ENCODE measurements at places on chromosomes 7 and 10. TPM values are rescaled to one million over a fixed set of nuclear protein-coding genes. Genes with fewer than 3 reads are reported as not detected.
A peak's percentile ranks its signal among the peaks of the same experiment; 100 is the strongest.

- H3K36me3 ChIP-seq: no peaks in the 10 kb centered on the region
- no peaks in the 10 kb centered on the region for H3K4me1 ChIP-seq
- no peaks in the 10 kb centered on the region for H3K27me3 ChIP-seq
- no peak overlapping the region for H3K4me3 ChIP-seq
- peak; percentile 34 for DNase-seq
These were observed 599.2 kb upstream of the PCDH15 start for GRCh38 chr10:55400075-55400849.

GRCh38 chr10:112810711-112811151 lies 139.3 kb upstream of the TCF7L2 start:
- no peak overlapping the region for H3K27ac ChIP-seq
- no peak overlapping the region for H3K4me3 ChIP-seq

GRCh38 chr10:103086799-103087198 lies 106.3 kb downstream of the NT5C2 start:
- H3K27me3 ChIP-seq: no peaks in the 10 kb centered on the region
- peaks cover 44% of the 10 kb centered on the region for H3K36me3 ChIP-seq
- H3K27ac ChIP-seq: no peak overlapping the region
- no peak overlapping the region for H3K4me3 ChIP-seq

- no peak overlapping the region for H3K27ac ChIP-seq
- H3K4me1 ChIP-seq: no peaks in the 10 kb centered on the region
- no peak overlapping the region for H3K4me3 ChIP-seq
- DNase-seq: no peak
- no peaks in the 10 kb centered on the region for H3K27me3 ChIP-seq
These were observed 214.8 kb upstream of the KLF14 start for GRCh38 chr7:130948822-130949221.

DNA sequence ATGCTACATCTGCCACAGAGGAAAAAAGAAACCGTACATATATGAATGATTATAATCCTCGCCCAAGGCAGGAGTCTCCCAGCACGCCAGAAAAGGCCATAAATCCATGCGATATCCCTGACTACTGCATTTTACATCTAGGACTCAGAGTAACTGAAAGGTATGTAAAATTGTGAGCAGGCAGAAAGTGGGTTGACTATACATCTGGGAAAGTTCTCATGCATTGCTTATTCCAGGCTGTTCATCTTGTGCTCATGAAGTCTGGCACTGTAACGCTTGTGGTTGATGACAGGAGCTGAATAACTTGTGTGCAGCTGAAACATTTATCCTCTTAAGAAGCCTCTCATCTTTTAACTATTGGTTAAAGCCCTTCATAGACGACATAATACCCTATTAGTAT lies 193.4 kb upstream of the STEAP4 start:
- H3K36me3 ChIP-seq: no peaks in the 10 kb centered on the region
- no peaks in the 10 kb centered on the region for H3K27me3 ChIP-seq
- H3K27ac ChIP-seq: no peak overlapping the region
- H3K4me3 ChIP-seq: no peak overlapping the region
- no peaks in the 10 kb centered on the region for H3K4me1 ChIP-seq

GRCh38 chr7:103687951-103688350 lies 241.9 kb upstream of the SLC26A5 start:
- no peaks in the 10 kb centered on the region for H3K4me1 ChIP-seq
- H3K4me3 ChIP-seq: no peak overlapping the region

GRCh38 chr10:3896161-3896560 lies 111.2 kb upstream of the KLF6 start:
- peak overlapping the region; percentile 77 for H3K27ac ChIP-seq
- H3K4me1 ChIP-seq: peaks cover 11% of the 10 kb centered on the region
- H3K4me3 ChIP-seq: no peak overlapping the region
- H3K27me3 ChIP-seq: no peaks in the 10 kb centered on the region

GRCh38 chr10:11489591-11489990 lies 121.9 kb downstream of the USP6NL start:
- DNase-seq: peak; percentile 15
- no peaks in the 10 kb centered on the region for H3K27me3 ChIP-seq
- H3K4me1 ChIP-seq: no peaks in the 10 kb centered on the region
- H3K36me3 ChIP-seq: no peaks in the 10 kb centered on the region
- H3K27ac ChIP-seq: no peak overlapping the region
- H3K4me3 ChIP-seq: no peak overlapping the region

DNA sequence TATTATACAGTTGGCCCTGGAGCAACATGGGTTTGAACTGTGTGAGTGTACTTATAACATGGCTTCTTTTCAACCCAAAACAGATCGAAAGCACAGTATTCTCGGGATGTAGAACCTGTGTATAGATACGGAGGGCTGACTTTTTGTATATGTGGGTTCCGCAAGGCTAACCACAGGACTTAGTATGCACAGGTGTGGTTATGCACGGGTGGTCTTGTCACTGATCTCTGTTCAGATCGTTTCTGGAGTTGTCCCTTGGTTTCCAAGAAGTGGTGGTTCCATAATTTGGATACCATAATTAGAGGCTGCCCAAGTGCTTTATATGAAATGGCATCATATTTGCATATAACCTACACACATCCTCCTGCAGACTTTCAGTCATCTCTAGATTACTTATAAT lies 10.9 kb upstream of the BHLHA15 start:
- no peaks in the 10 kb centered on the region for H3K27me3 ChIP-seq
- no peak for DNase-seq
- H3K27ac ChIP-seq: no peak overlapping the region
- no peak overlapping the region for H3K4me3 ChIP-seq
- H3K36me3 ChIP-seq: no peaks in the 10 kb centered on the region

DNA sequence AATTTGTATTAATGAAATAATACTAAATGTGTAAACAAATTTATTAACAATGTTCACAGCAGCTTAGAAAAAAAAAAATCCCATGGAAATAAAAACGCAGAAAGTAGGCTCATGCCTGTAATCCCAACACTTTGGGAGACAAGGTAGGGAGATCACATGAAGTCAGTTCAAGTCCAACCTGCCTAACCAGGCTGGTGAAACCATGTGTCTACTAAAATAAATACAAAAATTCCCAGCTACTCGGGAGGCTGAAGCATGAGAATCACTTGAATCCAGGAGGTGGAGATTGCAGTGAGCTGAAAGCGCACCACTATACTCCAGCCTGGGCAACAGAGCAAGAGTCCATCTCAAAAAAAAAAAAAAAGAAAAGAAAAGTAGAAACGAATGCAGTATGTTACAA lies 36.2 kb downstream of the LARP4B start:
- DNase-seq: no peak
- no peaks in the 10 kb centered on the region for H3K36me3 ChIP-seq
- H3K27me3 ChIP-seq: no peaks in the 10 kb centered on the region
- H3K4me1 ChIP-seq: no peaks in the 10 kb centered on the region

GRCh38 chr10:124389613-124390361 lies 28.9 kb downstream of the OAT start:
- H3K36me3 ChIP-seq: no peaks in the 10 kb centered on the region
- H3K27me3 ChIP-seq: no peaks in the 10 kb centered on the region
- H3K4me1 ChIP-seq: peaks cover 6% of the 10 kb centered on the region
- no peak overlapping the region for H3K4me3 ChIP-seq
- DNase-seq: no peak

- no peaks in the 10 kb centered on the region for H3K4me1 ChIP-seq
- H3K36me3 ChIP-seq: no peaks in the 10 kb centered on the region
- DNase-seq: no peak
- no peak overlapping the region for H3K4me3 ChIP-seq
- H3K27ac ChIP-seq: no peak overlapping the region
- no peaks in the 10 kb centered on the region for H3K27me3 ChIP-seq
These were observed 428.9 kb upstream of the AUTS2 start for GRCh38 chr7:69169386-69169785.

GRCh38 chr7:22192801-22193200 lies 164.2 kb downstream of the RAPGEF5 start:
- no peak for DNase-seq
- H3K27ac ChIP-seq: no peak overlapping the region
- H3K4me3 ChIP-seq: no peak overlapping the region
- H3K4me1 ChIP-seq: peaks cover 3% of the 10 kb centered on the region

- H3K27me3 ChIP-seq: no peaks in the 10 kb centered on the region
- DNase-seq: no peak
- H3K4me1 ChIP-seq: no peaks in the 10 kb centered on the region
- no peaks in the 10 kb centered on the region for H3K36me3 ChIP-seq
- H3K4me3 ChIP-seq: no peak overlapping the region
These were observed 129.9 kb downstream of the ZNF92 start for GRCh38 chr7:65503434-65504152.

DNA sequence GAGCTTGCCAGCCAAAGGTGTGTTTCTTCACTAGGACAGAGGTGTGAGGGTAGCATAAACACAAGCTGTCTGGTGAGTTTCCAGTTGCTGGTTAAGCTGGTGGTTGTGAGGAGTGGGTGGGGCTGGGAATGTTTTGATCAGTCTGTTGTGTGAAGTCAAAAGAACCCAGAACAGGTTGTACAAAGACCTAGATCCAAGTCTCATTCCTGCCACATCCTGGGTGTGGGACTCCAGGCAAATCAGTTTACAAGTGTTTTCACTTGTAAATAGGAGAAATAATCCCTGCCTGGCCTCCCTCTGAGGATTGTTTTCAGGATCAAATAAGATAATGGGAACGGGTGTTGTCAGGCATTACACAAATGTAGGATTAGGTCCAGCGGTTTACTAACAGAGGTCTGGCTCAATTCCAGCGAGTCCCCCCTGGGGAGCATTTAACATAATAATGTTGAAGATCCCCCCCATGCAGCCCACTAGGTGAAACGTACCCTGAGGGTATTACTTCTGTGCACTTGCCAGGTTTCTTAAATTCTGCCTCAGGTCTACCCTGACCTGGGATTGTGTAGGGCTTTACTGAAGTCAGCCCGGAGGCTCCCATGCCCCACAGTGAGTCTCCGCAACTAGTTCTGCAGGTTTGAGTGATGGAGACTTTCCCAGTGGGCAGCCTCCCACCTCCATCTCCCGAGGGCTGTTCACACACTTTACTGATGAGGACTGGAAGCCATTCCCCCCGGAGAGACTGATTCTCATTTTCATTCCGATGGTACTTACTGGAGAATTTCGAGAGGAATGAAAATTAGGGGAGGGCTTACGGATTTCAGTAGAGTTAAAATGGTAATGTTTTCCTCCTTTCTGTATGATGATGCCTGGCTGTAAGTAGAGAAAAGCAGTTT lies 2.7 kb upstream of the FRAT2 start:
- no peak overlapping the region for H3K27ac ChIP-seq
- DNase-seq: no peak
- H3K4me1 ChIP-seq: peaks cover 7% of the 10 kb centered on the region
- peaks cover 27% of the 10 kb centered on the region for H3K27me3 ChIP-seq
- no peaks in the 10 kb centered on the region for H3K36me3 ChIP-seq

DNA sequence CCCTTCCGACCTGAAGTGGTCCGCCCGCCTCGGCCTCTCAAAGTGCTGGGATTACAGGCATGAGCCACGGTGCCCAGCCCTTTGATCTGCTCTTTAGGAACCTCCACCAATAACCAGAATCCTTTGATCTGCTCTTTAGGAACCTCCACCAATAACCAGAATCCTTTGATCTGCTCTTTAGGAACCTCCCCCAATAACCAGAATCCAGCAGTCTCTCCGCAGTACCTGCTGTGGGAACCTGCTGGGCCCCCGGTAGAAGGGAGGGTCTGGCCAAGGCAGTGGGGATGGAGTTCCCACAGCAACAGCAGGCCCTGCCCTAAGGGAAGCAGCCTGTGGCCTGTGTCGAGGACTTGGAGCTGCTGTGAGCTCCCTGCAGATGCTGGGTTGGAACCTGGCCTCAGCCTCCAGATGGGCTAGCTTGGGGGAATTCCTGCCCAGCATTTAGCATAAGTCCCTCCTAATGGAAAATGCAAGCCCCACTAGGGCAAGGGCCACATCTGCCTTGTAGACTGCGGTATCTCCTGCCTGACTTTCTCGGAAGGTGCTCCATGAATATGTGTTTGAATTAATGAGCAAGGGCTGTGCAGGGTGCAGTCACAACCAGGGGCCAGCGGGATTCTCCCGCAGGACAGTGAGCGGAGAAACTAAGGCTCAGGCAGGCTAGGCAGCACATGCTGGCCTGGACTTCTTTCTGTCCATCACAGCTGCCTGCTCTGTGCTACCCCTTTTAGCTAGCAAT lies 165.8 kb downstream of the UBE2H start:
- no peak overlapping the region for H3K4me3 ChIP-seq
- H3K27ac ChIP-seq: no peak overlapping the region
- peaks cover 7% of the 10 kb centered on the region for H3K4me1 ChIP-seq
- H3K36me3 ChIP-seq: no peaks in the 10 kb centered on the region

DNA sequence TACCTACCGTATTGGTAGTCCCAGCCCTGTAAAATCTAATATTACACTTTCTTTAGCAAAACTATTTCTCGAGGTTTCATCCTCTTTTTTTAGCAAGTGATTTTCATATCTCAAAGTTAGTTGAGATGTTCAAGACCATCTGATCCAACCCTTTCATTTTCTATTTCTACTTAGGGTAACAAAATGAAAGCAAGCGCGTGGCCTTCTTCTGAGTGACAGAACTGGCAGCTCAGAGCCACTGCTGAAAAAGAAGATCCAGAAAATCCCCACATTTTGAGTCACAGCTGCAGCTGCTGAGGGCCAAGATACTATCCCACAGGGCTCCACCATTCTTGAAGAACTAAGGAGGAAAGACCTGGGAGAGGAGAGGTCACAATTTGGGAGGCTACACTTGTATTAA lies 24.8 kb upstream of the ZNF800 start:
- peaks cover 3% of the 10 kb centered on the region for H3K27me3 ChIP-seq
- no peak for DNase-seq
- H3K27ac ChIP-seq: no peak overlapping the region
- no peaks in the 10 kb centered on the region for H3K36me3 ChIP-seq
- no peaks in the 10 kb centered on the region for H3K4me1 ChIP-seq
- H3K4me3 ChIP-seq: no peak overlapping the region

GRCh38 chr7:130231792-130232191 lies 24.1 kb downstream of the SSMEM1 start:
- H3K36me3 ChIP-seq: no peaks in the 10 kb centered on the region
- H3K27me3 ChIP-seq: no peaks in the 10 kb centered on the region
- DNase-seq: no peak
- H3K4me1 ChIP-seq: no peaks in the 10 kb centered on the region

GRCh38 chr10:76640806-76641205 lies 996.8 kb downstream of the KCNMA1 start:
- H3K4me1 ChIP-seq: no peaks in the 10 kb centered on the region
- no peaks in the 10 kb centered on the region for H3K36me3 ChIP-seq
- no peak overlapping the region for H3K27ac ChIP-seq

- DNase-seq: no peak
- no peak overlapping the region for H3K4me3 ChIP-seq
- H3K4me1 ChIP-seq: no peaks in the 10 kb centered on the region
- no peaks in the 10 kb centered on the region for H3K27me3 ChIP-seq
- H3K27ac ChIP-seq: no peak overlapping the region
These were observed 9.7 kb downstream of the COL28A1 start for GRCh38 chr7:7526006-7526405.

DNA sequence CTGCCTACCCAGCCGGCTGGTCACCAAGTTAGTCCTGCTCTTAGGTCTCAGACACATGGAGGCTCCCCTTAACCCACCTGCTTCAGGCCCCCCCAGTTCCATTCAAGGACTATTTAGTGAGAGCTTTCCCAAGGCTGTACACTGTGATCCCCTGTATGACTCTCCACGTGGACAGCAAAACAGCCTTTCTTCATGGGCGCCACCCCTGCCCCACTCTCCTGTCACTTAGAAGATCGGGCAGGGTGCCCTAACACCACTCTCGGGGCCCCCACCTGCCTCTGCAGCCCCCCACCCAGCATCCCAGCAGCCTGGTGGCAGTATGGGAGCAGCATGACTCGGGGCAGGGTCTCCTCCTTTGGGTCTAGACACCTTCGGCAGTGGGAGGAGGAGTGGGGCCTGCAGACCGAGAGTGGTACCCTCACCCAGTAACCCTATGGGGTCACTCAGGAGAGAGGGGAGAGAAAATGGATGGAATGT lies 116.6 kb downstream of the PTPN20 start:
- H3K27ac ChIP-seq: no peak overlapping the region
- DNase-seq: no peak
- H3K4me3 ChIP-seq: no peak overlapping the region

Gene GSAP
- total RNA-seq: 4.1 TPM

Gene POP7
- total RNA-seq: 39.1 TPM

Gene TDRD1
- not detected for total RNA-seq

Gene PIP
- not detected for total RNA-seq

Gene PRLHR
- not detected for total RNA-seq

Gene TAS2R41
- total RNA-seq: not detected

Gene CHST15
- 20.6 TPM for total RNA-seq

All from astrocyte (in vitro differentiated cells and primary cell).